ENCODE measurements at places on chromosomes 12 and 14. TPM values are rescaled to one million over a fixed set of nuclear protein-coding genes. Genes with fewer than 3 reads are reported as not detected.

The B3GNT4 gene
- polyA plus RNA-seq = 1.5 TPM

The USP44 gene
- 2.3 TPM for polyA plus RNA-seq

The ACAD10 gene
- polyA plus RNA-seq = 15.0 TPM

The PLA2G1B gene
- polyA plus RNA-seq = not detected

The FANCM gene
- polyA plus RNA-seq = 5.1 TPM

The CLEC1B gene
- polyA plus RNA-seq = not detected

GRCh38 chr14:73241481-73242165 is 4.3 kb downstream of the PAPLN start:
- no peak for DNase-seq

- DNase-seq = no peak
These were observed 55.2 kb downstream of the SLC38A4 start for GRCh38 chr12:46770501-46771183.

DNA sequence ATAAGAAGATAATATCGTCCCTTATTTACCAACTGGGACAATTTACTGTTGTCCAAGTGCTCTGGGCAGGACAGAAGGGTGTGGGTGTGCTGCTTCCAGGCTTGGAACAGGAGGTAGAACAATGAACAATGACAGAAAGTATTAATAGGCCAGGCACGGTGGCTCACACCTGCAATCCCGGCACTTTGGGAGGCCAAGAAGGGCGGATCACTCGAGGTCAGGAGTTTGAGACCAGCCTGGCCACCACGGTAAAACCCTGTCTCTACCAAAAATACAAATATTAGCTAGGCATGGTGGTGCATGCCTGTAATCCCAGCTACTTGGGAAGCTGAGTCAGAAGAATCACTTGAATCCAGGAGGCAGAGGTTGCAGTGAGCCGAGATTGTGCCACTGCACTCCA is 2.5 kb downstream of the IFI27 start:
- DNase-seq = no peak

DNA sequence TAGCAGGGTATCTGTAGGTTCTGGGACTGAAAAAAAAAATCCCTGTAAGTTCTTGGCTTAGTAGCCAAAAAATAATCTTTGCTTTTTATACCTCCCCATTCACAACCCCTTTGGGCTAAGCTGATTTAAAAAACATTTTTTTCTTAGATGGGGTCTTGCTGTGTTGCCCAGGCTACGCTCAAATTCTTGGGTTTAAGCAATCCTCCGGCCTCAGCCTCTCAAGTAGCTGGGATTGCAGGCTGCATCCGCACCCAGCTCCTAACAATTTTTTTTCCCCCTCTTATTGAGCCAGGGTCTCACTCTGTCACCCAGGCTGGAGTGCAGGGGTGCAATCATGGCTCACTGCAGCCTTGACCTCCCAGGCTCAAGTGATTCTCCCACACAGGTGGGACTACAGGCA is 9.1 kb upstream of the ISM2 start:
- no peak for DNase-seq

DNA sequence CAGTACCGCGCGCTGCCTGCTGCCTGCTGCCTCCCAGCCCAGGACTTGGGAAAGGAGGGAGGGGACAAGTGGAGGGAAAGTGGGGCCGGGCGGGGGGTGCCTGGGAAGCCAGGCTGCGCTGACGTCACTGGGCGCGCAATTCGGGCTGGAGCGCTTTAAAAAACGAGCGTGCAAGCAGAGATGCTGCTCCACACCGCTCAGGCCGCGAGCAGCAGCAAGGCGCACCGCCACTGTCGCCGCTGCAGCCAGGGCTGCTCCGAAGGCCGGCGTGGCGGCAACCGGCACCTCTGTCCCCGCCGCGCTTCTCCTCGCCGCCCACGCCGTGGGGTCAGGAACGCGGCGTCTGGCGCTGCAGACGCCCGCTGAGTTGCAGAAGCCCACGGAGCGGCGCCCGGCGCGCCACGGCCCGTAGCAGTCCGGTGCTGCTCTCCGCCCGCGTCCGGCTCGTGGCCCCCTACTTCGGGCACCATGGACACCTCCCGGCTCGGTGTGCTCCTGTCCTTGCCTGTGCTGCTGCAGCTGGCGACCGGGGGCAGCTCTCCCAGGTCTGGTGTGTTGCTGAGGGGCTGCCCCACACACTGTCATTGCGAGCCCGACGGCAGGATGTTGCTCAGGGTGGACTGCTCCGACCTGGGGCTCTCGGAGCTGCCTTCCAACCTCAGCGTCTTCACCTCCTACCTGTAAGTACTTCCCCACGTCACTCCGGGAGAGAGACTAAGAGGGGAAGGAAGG is at the start of gene LGR5:
TSS of gene LGR5 (plus strand) at position 186 of the 732 bp plus-strand sequence. CDS start at position 469, 283 bp downstream.
- no peak for DNase-seq

DNA sequence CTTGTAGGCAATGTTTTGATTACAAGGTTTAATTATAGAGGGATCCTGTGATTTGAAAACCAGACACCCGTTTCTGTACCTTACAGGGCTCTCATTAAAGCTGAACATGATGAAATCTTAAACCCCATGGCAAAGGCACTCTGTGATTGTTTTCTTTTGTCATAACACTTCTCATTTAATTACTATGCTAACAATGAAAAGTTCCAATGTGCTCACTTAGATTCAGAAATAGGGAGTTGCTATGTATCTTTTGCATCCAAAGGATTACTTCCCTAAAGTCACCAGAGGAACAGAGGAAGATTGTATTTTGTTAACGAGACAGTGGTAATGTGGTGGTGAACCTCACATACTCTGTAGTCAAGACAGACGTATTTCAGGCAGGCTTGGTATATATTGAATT is 81.5 kb upstream of the MYF6 start:
- no peak for DNase-seq

All from K562 (cell line).